ENCODE measurements at places on chromosomes 11 and 22.

- no peak for DNase-seq
Observed at GRCh38 chr22:35292786-35293185, 6.9 kb upstream of the TOM1 start.

DNA sequence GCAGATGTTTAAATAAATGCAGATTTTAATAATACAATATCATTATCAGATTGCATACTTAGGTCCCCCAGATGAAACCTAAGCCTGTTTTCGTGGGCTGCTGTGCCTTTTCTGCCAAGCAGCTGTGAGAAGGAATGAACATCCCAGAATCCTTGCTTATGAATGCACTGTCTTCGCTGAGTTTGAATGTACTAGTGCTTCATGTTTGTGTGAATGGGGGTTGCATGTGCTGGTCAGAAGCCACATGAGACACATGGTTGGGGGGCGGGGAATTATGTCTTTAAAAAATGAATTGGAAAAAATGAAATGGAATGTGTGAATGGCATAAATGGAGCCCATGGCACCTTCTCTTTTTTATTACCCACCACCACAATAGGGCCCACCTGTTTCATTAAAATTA is 125.4 kb upstream of the HSD17B12 start:
- DNase-seq = no peak

DNA sequence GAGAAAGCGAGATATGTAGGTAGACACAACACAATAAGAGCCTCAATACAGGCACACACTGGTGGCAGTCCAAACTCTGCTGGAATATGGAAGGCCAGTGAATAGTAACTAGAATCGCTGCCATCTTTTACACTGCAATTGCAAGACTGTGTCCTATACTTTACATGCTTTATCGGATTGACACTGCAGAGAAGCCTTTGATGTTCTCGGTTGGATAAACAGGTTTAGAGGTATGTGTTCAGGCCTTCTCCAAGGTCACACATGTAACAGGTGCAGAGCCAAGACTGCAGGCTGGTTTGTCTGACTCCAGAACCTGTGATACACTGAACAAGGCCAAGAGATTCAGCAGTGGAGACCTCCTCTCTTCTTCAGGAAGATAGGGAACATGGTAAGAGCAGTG is 5.1 kb downstream of the SAA1 start:
- DNase-seq = no peak

DNA sequence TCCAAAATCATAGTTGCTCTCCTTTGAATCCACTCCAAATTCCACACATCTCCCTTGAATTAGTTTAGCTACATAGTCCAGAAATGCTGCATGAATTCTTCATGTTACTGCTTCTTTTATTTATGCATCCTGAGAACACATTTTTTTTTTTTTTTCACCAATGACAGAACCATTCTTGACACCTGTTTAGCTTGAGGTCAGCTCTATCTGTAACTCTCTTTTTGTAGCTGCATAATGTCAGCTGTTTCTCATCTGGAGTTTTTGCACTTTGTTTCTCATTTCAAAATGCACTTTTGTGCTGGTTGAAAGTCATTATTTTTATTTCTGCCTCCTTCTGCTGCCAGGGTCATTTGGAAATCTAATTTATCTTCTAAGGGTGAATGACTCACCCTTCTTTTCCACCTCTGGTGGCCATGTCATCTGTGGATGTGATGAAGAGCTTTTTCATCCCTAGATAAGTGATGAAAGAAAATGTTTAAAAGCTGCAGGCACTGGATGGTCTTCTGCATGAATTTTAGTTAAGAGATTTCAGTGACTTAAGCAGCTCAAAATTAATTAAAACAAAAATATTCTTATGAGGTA is 93.7 kb downstream of the JRKL start:
- no peak for DNase-seq

DNA sequence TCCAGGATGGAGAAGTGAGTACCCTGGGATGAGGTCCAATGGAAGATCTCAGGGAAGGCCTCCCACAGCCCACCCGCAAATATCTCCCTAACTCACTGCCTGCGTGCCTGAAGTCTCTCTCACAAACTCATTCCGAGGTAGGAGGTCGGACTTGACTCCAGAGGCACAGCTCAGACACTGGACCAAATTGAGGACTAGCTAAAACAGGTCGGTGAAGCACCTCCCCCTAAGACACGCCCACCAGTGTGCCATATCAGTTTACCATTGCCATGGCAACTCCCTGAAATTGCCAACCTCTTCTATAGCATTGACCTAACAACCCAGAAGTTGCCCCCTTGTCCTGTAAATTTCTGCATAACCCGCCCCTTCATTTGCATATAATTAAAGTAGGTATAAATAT is 17.5 kb downstream of the RPL3 start:
- DNase-seq = no peak

GRCh38 chr11:83072350-83073242 is 899 bp upstream of the RAB30 start:
- no peak for DNase-seq

DNA sequence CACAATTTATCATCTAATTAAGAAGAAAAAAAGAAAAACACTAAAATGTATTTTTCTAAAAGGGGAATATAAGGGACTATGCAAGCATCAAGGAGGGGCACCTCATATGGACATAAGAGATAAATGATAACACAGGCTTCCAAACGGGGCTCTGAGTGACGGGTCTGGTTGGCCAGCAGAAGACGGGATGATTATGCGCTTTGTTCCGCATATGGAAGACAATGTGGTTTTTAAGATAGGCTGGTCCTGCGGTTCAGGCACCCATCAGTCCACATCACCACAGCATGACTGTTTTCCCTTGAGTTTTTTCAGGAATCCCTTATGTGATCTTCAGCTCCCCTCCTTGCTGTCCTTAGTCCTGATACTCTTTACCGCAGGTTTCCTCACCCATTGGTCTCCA is 404.6 kb downstream of the OPCML start:
- no peak for DNase-seq

- DNase-seq = no peak
Observed at GRCh38 chr11:18312012-18312411, 9.9 kb downstream of the HPS5 start.

GRCh38 chr22:41732096-41732772 is 32.9 kb downstream of the MEI1 start:
- DNase-seq = no peak

GRCh38 chr11:12890476-12890875 is 118.6 kb upstream of the RASSF10 start:
- DNase-seq = no peak

- DNase-seq = no peak
Observed at GRCh38 chr22:37758694-37759093, 49.0 kb upstream of the GCAT start.

DNA sequence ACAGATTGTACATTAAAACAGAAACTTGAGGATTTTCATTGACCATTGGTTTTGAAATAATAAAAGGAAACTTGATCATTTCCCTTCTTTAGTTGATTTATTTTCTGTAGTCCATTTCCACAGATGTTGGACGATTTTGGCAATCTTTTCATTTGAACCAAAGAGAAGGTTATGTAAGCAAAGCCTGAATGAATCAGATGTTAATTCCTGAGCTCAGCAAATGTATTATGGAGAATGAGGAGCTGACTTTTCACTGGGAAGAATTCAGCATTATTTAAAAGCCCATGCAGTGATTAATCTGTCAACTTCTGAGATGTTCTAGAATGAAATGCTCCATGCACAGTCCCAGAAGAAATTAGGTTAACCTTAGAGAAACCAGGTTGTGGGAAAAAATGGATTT is 29.0 kb downstream of the ELMOD1 start:
- DNase-seq = no peak

DNA sequence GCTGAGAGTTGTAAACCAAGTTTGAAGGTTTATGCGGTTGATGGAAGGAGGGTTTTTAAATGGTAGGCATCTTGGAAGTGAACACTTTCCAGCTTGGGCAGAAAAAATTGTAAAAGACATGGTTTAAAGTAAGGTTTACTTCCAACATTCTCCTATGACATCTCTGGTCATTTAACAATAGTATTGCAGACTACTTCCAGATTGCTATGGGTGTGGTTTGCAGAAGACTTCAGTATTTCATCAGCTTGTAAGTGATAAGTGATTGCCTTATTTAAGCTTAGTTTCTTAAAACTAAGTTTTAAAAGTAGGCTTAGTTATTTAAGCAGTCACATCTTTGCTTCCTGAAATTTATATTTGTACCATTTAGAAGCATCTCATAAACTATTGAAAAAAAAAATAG is 7.2 kb upstream of the STT3A start:
- DNase-seq = no peak

DNA sequence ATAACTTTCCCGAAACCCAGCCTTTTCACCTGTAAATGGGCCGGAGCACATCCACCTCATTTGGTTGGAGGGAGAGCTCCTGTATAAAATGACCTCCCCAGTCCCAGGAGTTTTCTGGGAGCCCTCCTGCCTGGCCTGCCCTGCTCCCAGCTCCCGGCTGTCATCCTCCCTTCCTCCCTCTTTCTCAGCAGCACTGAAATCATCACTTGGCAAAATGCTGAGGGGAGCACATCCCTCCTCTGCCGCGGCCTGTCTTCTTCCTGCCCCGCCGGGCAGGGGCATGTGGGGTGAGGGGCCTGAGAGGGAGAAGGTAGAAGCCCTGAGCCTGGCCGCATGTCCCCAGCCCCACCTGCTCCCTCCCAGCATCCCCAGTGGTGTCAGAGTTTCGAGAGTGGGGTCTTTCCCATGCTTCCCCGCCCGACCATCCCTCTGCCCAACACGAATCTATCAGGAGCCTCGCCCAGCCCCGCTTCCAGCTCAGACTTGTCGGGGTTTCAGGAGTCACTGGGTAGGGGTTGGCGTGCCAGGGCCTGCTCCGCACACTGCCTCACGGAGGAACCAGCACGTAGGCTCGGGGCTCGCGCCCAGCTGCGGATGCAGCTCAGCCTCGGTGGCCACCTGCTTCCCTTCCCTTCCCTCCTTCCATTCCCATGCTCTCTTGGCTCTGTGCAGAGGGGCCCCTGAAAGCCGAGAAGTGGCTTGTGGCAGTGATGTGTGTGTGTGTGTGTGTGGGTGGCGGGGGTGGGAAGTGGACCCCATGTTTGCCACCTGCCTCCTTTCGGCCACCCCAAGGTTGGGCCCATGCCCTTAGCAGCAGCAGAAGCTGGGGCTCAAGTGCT is 37.1 kb downstream of the NECTIN1 start:
- DNase-seq = no peak

DNA sequence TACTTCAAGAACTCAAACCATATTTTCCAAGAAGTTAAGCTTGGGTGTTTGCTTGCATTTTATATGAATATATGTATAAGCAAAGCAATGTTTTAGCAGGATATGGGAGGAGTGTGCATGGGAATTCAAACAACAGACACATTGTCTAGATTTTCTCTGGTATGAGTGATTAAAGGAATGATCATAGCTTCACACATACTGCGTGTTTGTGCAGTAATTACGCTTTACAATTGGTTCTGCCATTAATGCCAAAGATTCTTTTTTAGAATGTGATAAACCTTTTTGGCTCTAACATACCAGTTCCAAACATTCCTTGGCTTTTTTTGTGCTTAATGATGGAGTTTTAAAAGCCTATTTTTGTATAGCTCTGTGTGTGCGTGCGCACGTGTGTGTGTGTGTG is 54.0 kb downstream of the CCDC34 start:
- no peak for DNase-seq

- no peak for DNase-seq
Observed at GRCh38 chr11:63766531-63767235, 1.9 kb downstream of the ZFTA start.

Data from activated CD4-positive, CD25-positive, alpha-beta regulatory T cell treated with anti-CD3 and anti-CD28 coated beads, Interleukin-2, amount 50 U/mL, for 72 hours (primary cell).